ENCODE measurements at places on chromosomes 16 and 17.

GRCh38 chr17:49501496-49501895, 6.4 kb downstream of the NGFR start:
- DNase-seq = no peak

GRCh38 chr16:57781741-57782606, 20.3 kb downstream of the KIFC3 start:
- no peak for DNase-seq

DNA sequence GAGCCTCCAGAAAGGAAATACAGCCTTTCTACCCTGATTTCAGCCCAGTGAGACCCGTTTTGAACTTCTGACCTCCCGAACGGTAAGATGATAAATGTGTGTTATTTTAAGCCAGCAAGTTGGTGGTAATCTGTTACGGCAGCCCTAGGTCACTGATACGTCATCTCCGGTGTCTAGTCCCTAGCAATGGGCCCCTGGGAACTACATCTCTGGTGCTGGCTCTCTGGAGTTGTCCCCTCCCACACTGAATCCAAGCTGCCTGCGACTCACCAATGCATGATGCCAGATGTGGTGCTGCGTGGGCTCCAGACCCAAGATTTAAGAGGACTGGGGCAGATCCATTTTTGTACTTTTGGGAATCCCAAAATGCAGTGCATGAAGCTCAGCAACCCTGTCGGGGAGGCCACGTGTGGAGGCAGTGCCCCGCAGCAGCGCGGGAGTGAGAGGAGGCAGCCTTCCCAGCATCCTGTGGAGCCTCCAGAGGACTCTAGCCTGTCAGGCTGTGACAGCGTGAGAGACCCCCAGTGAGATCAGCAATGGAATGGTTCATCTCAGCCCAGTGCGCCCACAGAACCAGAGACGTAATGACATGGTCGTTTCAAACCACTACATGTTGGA, 43.6 kb upstream of the USP7 start:
- DNase-seq = no peak

GRCh38 chr16:80741724-80742123, 62.7 kb downstream of the CDYL2 start:
- no peak for DNase-seq

DNA sequence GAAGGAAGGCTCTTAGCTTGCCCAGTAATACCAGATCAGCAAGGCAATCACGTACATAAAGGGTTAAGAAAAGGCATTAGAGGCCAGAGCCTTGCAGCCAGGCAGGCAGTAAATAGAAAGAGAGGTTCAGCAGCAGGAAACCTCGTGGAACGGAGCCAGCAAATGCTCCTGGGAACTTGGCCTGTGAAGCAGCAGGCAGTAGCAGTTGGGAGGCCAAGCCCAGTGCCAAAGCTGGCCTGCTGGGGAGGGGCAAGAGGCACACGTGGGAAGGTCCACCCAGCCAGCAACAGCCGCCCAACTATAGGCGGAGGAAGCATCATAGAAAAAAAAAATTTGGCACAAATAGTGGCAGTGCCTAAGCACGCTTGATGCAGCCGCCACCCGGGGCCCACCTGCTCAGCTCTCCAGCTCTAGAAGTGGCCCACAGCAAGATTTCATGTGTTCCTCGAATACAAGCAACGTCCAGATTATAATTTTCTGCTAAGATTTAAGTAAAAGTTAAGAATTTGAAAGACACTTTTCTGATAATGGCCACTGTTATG, 2339.5 kb downstream of the TP53TG3F start:
- DNase-seq = no peak

GRCh38 chr16:57282510-57283213, 1.8 kb downstream of the PLLP start:
- no peak for DNase-seq

DNA sequence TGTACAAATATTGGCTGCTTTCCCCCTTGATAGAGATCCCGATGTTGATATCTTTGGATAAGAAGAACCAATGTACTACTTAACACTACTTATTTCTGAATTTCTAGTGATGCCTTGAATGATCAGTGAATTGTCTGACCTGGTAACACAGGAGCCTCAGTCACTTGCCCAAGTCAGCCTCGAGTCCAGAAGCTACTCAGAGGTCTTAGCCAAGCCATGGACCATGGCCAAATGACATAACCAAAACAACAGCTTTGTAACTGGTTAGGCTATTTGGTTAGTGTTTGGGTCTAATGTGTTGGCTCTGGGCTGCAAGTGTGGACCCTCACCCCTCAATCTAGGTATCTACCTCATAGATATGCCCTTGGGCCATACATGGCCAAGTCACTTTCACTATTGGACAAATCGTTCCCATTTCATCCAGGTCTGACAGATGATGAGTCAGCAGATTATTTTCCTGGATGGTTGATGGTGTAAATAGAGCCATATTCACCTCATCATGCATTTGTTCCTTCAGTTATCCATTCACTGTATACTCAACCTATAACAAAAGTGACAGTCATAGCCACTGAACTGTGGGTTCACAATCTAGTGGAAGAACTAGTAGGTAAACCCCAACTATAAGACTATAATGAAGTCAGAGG, 3.5 kb downstream of the RBFOX1 start:
- no peak for DNase-seq

DNA sequence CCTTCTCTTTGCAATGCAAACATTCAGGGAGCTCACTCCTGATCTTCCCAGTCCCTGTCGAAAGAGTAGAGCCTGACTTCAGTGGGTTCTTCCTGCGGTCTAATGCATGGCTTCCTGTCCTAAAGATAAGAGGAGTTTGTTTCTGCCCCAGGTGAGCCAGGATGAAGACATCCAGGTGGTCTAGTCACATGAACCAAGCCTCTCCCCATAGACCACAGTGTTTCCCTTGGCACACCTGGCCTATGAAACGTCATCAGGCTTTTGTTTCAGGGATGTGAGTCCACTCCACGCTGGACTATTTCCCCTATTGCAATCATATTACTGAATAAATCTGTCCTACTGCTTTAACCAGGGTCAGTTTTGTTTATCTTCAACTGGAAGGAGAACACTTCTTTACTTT, 21.1 kb downstream of the CES1 start:
- no peak for DNase-seq

GRCh38 chr17:17057057-17057551, 14.8 kb downstream of the MPRIP start:
- no peak for DNase-seq

Data from NCI-H1048 (cell line).